ENCODE measurements at places on chromosomes 11 and 22.

DNA sequence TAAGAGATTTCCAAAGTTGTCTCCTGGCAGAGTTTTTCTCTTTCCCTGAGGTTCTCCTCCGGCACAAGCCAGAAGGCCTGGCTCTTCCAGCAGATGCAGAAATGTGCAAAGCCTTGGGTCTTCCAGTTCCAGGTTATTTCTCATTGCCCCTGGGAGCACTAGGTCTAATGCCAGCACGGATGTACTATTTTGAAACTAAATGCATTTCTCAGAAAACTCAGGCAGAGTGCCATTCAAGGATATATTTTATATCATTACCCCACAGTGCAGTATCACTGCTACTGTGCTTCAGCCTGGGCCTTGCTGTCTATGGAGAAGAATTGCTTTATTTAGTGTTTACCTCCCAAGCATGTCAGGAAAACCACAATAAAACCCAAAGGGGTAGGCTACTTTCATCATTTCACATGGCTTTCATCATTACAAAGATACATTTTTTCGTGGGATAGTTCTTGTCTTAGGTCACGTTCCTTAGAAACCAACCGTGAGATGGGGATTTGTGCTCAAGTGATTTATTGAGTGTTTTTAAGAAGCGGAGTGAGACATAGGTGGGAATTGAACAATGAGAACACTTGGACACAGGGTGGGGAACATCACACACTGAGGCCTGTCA is 22.4 kb upstream of the FZD4 start:
- DNase-seq: no peak

DNA sequence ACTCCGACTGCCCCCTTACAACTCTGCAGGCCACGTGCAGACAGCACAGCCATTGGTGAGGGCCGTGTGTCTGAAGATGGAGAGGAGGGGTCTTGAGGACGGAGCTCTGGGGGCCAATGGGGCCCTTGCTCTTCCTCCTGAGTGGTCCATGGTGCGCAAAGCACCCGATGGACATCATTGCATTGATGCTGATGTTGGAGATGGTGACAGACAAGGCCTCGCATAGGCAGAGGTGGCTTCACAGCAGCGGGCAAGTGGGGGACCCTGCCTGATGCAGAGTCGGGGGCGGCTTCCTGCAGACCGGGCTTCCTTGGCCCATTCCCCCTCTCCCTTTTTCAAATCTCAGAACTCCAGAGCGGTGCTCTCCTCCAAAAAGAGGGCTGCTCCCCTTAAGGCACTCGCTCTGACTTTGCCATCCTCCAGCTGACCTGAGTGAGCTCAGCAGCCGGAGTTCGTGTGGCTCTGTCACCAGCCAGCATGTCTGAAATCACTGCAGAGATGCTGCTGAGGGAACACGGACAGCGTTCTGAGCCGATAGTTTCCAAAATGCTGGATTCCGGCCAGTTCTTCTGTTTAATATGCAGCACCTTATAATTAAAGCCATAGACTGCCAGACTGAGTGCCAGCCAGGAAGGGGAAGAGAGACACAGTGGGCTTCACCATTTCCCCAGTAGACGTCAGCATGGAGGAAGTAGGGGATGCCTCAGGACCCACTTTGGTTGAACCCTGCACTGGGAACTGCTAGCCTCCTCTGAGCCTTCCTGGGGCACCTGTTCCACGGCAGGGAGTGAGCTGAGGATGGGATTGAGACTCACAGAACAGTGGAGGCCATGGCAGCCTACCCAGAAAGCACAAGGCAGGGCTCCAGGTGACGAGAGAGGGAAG is 278.2 kb downstream of the BRD1 start:
- no peak for DNase-seq

DNA sequence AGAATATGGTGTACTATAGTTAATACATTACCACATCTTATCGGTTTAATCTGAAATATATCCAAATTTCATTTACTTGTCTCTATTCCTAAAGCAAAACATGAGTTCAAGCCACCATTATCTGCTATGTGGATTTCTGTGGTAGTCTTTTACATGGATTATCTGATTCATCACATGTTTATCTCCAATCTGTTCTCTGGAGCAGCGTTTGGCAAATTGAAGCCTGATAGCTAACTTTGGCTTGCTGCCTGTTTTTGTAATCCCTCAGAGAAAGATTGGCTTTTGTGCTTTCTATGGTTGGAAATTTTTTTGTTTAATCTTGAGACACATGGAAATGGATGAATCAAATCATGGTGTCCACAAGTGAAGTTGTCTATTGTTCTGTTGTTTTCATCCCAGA is 274.3 kb downstream of the JRKL start:
- DNase-seq: no peak

- DNase-seq: no peak
Measured at GRCh38 chr22:49883294-49883640, 29.6 kb downstream of the ZBED4 start.

- no peak for DNase-seq
Measured at GRCh38 chr11:59183771-59184170, 11.8 kb downstream of the DTX4 start.

Measured in activated naive CD4-positive, alpha-beta T cell treated with anti-CD3 and anti-CD28 coated beads for 36 hours (primary cell).